Endothelial cell (in vitro differentiated cells): ENCODE measurements at places on chromosomes 5 and 9. TPM values are rescaled to one million over a fixed set of nuclear protein-coding genes. Genes with fewer than 3 reads are reported as not detected.

The SHOC1 gene
- total RNA-seq = not detected

DNA sequence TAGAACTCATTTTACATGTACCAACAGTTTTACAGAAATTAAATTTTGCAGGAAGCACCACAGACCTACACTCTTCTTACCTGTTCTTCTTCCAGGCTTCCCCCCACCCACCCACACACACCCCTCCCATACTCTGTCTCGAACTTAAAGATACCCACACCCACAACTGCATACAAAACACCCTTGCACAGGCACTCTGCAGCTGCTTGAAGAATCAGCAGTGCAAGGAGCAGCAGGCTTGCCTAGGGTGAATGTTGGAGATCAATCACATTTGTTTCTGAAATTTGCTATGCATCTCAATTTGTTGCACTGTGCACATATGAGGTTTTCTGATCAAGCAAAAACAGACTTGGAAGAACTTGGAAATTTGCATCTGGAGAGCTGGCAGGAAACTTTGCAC is 77.5 kb upstream of the TGFBR1 start:
- H3K27me3 ChIP-seq = peaks cover 2% of the 10 kb centered on the region
- H3K4me1 ChIP-seq = no peaks in the 10 kb centered on the region
- H3K4me3 ChIP-seq = no peak overlapping the region
- peaks cover 26% of the 10 kb centered on the region for H3K36me3 ChIP-seq

- DNase-seq = peak; percentile 89
- H3K27ac ChIP-seq = no peak overlapping the region
- H3K36me3 ChIP-seq = peaks cover 3% of the 10 kb centered on the region
- H3K4me3 ChIP-seq = peak overlapping the region; percentile 90
- peaks cover 16% of the 10 kb centered on the region for H3K4me1 ChIP-seq
Measured at GRCh38 chr9:136799854-136800657, 3.9 kb downstream of the CCDC183 start.

The SPINK6 gene
- total RNA-seq = not detected

- H3K4me3 ChIP-seq = peak overlapping the region; percentile 59
- H3K36me3 ChIP-seq = no peaks in the 10 kb centered on the region
- no peak overlapping the region for H3K27ac ChIP-seq
- H3K27me3 ChIP-seq = peaks cover 22% of the 10 kb centered on the region
- DNase-seq = peak; percentile 14
Measured at GRCh38 chr5:133611357-133612248, 738 bp downstream of the FSTL4 start.

The ORM1 gene
- not detected for total RNA-seq

- no peak for DNase-seq
- peaks cover 2% of the 10 kb centered on the region for H3K27me3 ChIP-seq
- H3K4me3 ChIP-seq = no peak overlapping the region
- H3K36me3 ChIP-seq = no peaks in the 10 kb centered on the region
- no peaks in the 10 kb centered on the region for H3K4me1 ChIP-seq
- H3K27ac ChIP-seq = no peak overlapping the region
Measured at GRCh38 chr5:110045158-110045557, 355.4 kb downstream of the MAN2A1 start.

- peaks cover 6% of the 10 kb centered on the region for H3K4me1 ChIP-seq
- H3K27ac ChIP-seq = no peak overlapping the region
- no peaks in the 10 kb centered on the region for H3K36me3 ChIP-seq
- no peak overlapping the region for H3K4me3 ChIP-seq
- no peak for DNase-seq
- H3K27me3 ChIP-seq = no peaks in the 10 kb centered on the region
Measured at GRCh38 chr9:123225995-123226394, 42.4 kb downstream of the STRBP start.

GRCh38 chr9:7762600-7762999 is 37.0 kb downstream of the DMAC1 start:
- no peak for DNase-seq
- H3K4me1 ChIP-seq = no peaks in the 10 kb centered on the region
- H3K4me3 ChIP-seq = no peak overlapping the region
- no peaks in the 10 kb centered on the region for H3K36me3 ChIP-seq
- H3K27ac ChIP-seq = no peak overlapping the region

DNA sequence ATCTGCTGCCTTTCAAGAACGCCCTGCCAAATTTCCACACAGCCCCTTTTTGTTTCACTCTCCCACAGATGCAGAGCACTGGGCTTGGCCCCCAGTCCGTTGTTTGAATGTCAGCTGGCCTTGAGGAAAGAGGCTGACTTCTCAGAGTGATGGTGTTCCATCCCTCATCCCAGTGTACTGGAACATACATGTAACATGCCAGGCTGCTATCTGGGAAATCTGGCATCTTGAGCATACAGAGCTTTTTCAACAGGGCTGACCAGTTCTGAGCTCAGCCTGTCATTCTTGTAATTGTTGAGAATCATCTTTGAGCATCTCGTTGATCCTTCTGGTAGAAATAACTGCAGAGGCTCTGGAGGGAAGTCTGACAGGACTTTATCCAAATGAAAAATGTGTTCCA is 2.8 kb downstream of the GALNT10 start:
- no peak for DNase-seq
- H3K4me3 ChIP-seq = no peak overlapping the region

DNA sequence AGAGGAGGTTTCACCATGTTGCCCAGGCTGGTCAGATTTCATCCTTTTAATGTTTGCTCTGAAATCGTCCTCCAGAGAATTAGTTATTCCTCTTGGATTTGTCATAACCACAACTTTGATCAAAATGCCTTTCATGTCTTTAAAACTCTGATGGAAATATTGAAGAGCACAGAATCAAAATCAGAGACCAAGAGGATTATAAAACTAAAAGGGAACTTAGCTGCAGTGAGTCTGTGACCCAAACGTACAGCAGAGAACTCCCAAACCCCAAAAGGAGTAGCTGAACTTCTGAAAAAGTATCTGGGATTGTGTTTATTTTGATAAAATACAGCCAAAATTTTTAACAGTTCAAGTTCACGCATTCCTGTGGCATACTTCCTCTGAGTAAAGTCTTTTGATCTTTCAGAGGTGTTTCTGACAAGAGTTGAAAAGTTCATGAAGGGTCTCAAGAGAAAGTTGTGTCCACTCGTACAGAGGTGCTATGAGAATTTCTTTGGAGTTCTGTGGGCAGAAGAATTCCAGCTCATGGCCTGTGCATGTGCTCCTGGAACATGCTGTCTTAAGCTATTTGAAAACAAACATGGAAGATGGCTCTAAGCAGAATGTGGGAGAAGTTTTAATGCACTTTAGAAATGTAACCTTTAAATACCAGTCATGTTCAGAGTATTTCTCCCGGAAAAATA is 124.0 kb downstream of the ESM1 start:
- H3K4me1 ChIP-seq = peaks cover 9% of the 10 kb centered on the region
- DNase-seq = no peak
- no peak overlapping the region for H3K4me3 ChIP-seq
- H3K36me3 ChIP-seq = peaks cover 5% of the 10 kb centered on the region
- no peak overlapping the region for H3K27ac ChIP-seq
- H3K27me3 ChIP-seq = peaks cover 4% of the 10 kb centered on the region

- H3K4me3 ChIP-seq = no peak overlapping the region
- no peaks in the 10 kb centered on the region for H3K36me3 ChIP-seq
- peaks cover 2% of the 10 kb centered on the region for H3K27me3 ChIP-seq
- no peak overlapping the region for H3K27ac ChIP-seq
Measured at GRCh38 chr9:116189683-116190082, 36.1 kb downstream of the PAPPA start.

The VCAN gene
- total RNA-seq = 203 TPM

GRCh38 chr5:135465391-135466122 is 13.4 kb upstream of the TIFAB start:
- H3K4me3 ChIP-seq = no peak overlapping the region
- no peak for DNase-seq
- no peaks in the 10 kb centered on the region for H3K36me3 ChIP-seq
- no peak overlapping the region for H3K27ac ChIP-seq
- H3K4me1 ChIP-seq = peaks cover 16% of the 10 kb centered on the region
- H3K27me3 ChIP-seq = peaks cover 20% of the 10 kb centered on the region
